T-helper 9 cell (primary cell): ENCODE measurements at places on chromosomes 3 and 15.

DNA sequence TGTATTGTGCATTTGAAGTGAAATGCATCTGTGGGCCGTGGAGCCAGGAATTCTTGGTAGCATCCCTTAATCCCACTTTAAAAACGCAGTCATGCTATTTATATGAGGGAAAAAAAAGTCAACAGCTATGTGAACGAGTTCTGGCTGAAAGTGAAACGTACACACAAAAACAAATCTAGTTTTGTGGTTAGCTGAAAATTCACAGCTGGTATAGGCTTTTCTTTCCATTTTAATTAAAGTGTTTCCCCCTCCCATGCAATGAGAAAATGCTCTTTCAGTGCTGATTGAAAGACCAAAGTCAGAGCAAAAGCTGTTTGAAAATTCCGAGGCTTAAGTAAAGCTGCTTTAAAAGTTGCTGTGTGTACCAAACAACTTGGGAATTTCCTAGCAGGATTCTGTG is 297.4 kb downstream of the PLCL2 start:
- no peak for DNase-seq

- no peak for DNase-seq
Observed at GRCh38 chr15:82568986-82569385, 28.7 kb upstream of the RPS17 start.

DNA sequence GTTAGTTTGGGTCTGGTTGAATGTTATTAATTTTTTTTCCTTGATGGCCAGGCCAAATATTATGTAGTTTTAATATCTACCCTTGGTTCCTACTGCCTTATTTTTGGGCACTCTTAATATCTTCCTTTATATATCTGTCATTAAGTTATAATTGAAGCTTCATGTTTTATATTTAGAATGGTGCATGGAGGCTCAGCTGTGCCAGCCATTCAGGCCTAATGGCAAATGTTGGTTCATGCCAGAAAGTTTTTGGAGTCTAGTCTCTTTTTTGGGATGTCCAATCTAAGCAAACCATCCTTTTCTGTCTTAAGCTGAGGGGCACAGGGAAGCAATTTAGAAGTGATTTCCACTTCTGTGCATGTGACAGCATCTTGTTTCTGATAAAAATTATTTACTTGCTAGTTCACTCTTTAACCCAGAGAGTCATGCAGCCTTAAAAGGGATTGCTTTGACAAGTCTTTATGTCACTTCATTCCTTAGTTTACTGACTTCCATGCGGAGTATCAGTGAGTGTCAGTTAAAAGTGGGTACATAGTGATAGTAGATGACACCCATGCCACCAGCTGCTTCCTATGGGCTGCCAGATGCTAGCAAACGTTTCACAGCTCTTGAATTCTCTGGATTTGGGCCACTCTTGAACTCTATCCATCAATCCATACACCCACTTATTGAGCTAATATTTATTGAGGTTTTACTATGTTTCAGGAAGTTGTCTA is 33.0 kb downstream of the MITF start:
- no peak for DNase-seq

GRCh38 chr3:141454906-141455602 is 31.8 kb upstream of the RASA2 start:
- DNase-seq: no peak

DNA sequence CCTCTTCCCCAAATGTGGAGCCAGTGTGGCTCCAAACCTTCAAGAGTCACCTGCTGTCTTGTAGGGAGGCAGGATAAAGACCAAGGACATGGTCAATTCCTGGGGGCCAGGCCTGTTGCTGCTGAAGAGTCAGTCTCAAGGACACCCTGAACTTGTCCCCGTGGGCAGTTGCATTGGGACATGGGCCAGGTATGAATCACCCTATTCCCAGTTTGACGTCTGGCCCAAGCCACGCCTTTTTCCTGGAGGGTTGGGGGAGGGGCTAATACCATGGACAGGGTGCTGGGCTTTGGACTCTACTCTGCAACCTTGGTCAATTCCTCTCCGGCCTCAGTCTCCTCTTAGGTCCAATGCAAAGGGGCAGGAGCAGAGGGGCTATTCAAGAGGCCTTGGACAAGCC is 10.4 kb downstream of the ATP2B2 start:
- no peak for DNase-seq
